PC-3 (cell line): ENCODE measurements at places on chromosomes 5 and 9. TPM values are rescaled to one million over a fixed set of nuclear protein-coding genes. Genes with fewer than 3 reads are reported as not detected.

PCDHA1 gene
- total RNA-seq, result not detected in 2 replicates

PPP2R2B gene
- total RNA-seq, result 2.4 TPM in 1 of 2 replicates, not detected in the other

DNA sequence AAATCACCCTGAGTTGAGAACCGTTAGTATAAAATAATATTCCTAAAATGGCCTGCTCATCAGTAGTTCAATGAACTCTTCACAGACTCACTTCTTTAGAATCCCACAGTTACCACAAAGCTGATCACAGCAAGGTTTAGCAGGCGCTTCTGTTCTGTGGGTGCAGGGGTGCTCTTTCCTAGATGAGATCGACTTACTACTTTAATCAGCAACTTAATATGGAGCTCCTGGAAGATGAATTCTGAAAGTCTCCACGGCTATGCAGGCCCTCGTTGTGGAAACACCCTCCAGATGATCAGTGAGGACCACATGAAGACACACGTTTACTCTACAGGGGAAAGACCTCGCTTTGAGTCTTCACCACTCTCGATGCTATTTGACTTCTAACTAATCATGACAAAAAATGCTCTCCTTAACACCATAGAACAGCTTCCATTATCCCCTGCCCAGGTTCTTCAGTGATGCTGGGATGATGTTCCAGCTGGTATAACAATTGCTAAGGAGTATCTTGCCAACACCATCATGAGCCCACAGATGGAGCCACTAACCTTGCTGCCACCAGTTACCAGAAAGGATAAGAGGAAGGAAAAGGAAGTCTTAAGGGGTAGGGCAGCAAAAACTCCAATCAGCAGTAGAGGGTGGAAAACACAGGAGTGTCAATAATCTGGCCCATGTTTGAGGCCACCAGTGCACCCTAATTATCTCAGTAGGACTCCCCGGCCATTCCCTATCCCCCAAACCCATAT is 17.9 kb upstream of the GPX8 start:
- DNase-seq, result no peak

- DNase-seq, result no peak
These were observed 172.7 kb upstream of the KLF9 start for GRCh38 chr9:70587201-70587600.
